ENCODE measurements at places on chromosomes 12 and 14. TPM values are rescaled to one million over a fixed set of nuclear protein-coding genes. Genes with fewer than 3 reads are reported as not detected.
A peak's percentile ranks its signal among the peaks of the same experiment; 100 is the strongest.

- peaks cover 40% of the 10 kb centered on the region for H3K27me3 ChIP-seq
- no peak for DNase-seq
- no peaks in the 10 kb centered on the region for H3K36me3 ChIP-seq
- no peak overlapping the region for H3K27ac ChIP-seq
- H3K4me3 ChIP-seq: no peak overlapping the region
Measured at GRCh38 chr12:75447691-75448393, 32.7 kb upstream of the GLIPR1 start.

- no peak overlapping the region for H3K27ac ChIP-seq
- DNase-seq: no peak
- H3K4me3 ChIP-seq: peak overlapping the region; percentile 56
- no peaks in the 10 kb centered on the region for H3K36me3 ChIP-seq
- peaks cover 3% of the 10 kb centered on the region for H3K27me3 ChIP-seq
Measured at GRCh38 chr12:39440781-39441180, 2.1 kb downstream of the KIF21A start.

GRCh38 chr12:68435816-68436215 is 103.7 kb upstream of the MDM1 start:
- H3K4me3 ChIP-seq: no peak overlapping the region
- DNase-seq: no peak
- peaks cover 4% of the 10 kb centered on the region for H3K36me3 ChIP-seq

DNA sequence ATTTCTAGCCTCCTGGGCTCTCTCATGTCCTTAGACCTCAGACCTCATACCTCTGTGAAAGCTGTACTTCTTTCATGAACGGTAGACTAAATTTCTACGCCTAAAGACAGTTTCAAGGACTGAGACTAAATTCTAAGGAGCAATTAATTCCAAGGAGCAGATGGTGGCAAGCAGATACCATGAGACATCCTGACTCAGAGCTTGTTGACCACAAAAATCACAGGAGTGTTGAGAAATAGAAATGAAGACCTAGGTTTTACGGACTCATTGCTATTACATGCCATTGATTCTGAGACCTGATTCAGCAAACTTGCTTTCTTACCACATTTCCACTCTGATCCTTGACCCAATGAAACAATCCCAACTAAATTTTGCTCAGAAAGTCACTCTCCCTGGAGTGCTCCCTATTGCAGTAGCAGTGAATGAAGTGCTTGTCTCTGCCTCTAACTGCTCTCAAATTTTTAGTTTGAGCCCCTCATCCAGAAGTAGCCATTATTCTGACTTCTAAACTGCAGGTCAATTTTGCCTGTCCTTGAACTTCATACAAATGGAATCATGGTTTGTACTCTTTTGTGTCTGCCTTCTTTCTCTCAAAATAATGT is 52.0 kb downstream of the PEX5 start:
- no peak for DNase-seq
- peaks cover 21% of the 10 kb centered on the region for H3K27me3 ChIP-seq
- peaks cover 6% of the 10 kb centered on the region for H3K4me1 ChIP-seq
- H3K4me3 ChIP-seq: no peak overlapping the region
- H3K36me3 ChIP-seq: no peaks in the 10 kb centered on the region
- H3K27ac ChIP-seq: no peak overlapping the region

The SCNN1A gene
- not detected for total RNA-seq

DNA sequence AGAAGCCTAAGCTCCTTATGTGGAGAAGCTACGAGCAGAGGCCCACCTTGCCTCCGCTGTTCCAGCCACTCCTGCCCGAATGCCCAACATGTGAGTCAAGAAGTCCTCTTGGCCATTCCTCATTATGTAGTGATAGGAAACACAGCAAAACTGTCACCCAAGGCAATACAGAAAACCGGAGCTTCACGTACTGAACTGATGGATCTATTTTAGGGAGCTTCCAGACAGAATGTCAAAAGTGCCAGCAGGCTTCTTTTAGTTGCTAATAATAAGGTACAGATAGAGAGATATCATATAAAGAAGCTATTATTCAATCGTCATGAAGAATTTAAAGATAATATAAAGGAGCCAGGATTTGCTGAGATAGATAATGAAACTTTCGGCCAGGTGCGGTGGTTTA is 91.6 kb upstream of the SYT10 start:
- H3K36me3 ChIP-seq: no peaks in the 10 kb centered on the region
- no peak for DNase-seq
- no peaks in the 10 kb centered on the region for H3K4me1 ChIP-seq

DNA sequence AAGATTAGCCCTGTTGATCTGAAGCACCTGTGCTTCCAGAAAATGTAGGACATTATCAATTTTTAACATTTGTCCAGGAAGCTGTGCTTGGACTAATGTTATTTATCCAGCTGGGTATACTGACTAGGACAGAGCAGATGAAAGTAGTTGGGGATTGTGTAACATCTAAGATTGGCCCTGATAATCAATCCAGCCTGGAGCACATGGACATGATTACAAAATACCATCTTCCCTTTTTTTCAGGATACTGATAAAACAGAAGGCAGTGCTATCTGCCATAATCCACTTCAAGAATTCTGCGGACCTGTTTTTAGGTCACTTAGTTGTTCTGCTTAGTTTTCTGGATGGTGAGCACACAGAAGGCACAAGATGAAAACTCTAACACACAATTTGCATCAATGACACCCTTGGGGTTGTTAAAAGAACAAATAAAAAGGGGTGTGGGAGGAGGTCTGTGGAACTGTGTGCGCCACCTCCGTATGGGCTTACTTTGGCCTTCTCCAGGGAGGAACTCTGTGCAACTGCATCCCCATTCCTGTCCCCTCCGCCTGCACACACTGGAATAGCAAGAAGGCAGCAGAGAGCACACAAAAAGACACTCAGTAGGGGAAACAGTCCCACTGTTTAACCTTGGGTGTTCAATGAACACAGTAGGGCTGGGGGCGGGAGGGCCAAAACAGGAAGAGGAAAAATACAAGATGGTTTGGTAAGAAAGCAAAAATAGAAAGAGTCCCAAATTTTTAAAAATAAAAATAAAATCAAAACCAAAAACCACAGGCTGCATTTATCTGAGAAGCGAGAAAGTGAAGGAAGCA is 31.1 kb upstream of the DUSP6 start:
- no peak overlapping the region for H3K4me3 ChIP-seq
- H3K27me3 ChIP-seq: no peaks in the 10 kb centered on the region
- H3K27ac ChIP-seq: no peak overlapping the region
- DNase-seq: no peak
- H3K36me3 ChIP-seq: no peaks in the 10 kb centered on the region

- H3K27me3 ChIP-seq: no peaks in the 10 kb centered on the region
- no peak overlapping the region for H3K27ac ChIP-seq
- H3K4me3 ChIP-seq: no peak overlapping the region
- no peaks in the 10 kb centered on the region for H3K36me3 ChIP-seq
Measured at GRCh38 chr12:80620281-80620680, 87.2 kb upstream of the MYF6 start.

GRCh38 chr12:116533343-116534251 is 25.6 kb upstream of the MAP1LC3B2 start:
- H3K4me3 ChIP-seq: peak overlapping the region; percentile 82
- peaks cover 4% of the 10 kb centered on the region for H3K27me3 ChIP-seq
- DNase-seq: peak; percentile 61
- H3K36me3 ChIP-seq: no peaks in the 10 kb centered on the region
